Lower lobe of right lung (tissue), 2 donors: ENCODE measurements at places on chromosomes 11 and 22.

- DNase-seq, result no peak
Measured at GRCh38 chr11:128619007-128619406, 31.6 kb upstream of the ETS1 start.

DNA sequence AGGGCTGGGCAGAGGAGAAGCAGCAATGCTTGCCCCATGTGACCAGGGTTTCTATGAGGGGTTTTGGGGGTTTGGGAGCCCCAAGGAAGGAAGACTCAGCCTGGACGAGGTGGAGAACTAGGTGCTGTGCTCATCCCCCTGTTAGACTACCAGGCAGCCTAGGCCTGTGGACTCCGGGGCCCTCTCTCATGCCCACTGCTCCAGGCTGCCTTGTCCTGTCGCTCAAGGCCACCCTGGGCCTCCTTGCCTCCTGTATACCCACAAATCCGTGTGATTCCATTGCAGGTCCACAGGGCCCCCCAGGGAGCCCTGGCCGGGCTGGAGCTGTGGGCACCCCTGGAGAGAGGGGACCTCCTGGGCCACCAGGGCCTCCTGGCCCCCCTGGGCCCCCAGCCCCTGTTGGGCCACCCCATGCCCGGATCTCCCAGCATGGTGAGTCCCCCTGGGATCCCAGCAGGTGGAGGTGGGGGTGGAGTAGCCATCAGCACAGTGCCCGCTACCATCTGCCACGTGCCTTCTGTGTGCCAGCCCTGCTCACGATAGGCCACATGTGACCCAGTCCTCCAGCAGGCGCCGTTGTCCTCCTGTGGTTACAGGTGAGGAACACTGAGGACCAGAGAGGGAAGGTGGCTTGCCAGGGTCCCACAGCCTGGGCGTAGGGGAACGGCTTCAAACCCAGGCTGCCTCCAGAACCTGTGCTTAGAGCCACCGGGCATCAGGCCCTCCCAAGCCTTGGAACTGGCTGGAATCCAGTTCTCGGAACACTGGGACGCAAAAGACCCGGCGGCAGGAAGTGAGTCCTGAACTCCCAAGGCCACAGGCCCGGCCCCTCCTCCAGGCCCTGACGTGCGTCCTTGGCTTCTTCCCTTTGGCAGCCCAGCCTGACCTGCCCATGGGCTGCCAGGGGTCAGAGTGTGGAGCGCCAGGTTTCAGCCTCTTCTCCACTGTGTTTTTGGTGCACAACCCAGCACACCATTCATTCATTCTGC, 26.6 kb downstream of the EMID1 start:
- no peak for DNase-seq

- DNase-seq, result no peak
Measured at GRCh38 chr11:123775289-123775688, 21.0 kb upstream of the OR6X1 start.

- DNase-seq, result peak; percentile 65
Measured at GRCh38 chr11:129950101-129951091, 52.2 kb downstream of the PRDM10 start.

- no peak for DNase-seq
Measured at GRCh38 chr11:37613031-37613430, 1015.0 kb upstream of the RAG2 start.
